ENCODE measurements at places on chromosomes 16 and 17.

GRCh38 chr17:20184977-20185619 is 175.9 kb downstream of the SPECC1 start:
- DNase-seq = no peak

DNA sequence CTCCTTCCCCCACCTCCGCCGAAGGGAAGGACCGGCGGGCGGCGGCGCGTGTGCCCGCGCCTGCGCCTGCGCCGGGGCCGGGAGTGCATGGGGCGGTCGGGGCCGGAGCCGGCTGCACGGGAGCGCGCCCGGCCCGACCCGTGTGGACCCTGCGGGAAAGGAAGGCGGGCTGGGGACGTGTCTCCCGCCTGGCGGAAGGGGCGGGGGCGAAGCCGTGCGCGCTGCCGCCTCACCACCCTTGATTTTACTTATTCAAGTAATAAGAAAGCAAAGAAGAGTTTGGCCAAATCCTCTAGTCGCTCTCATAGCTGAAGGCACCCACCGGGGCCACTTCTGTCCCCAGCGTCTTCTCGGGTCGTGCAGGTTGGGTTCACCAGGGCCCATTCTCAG is 596 bp upstream of the PFN1 start:
- DNase-seq = peak; percentile 89

GRCh38 chr17:27578718-27579085 is 52.3 kb upstream of the LGALS9 start:
- DNase-seq = no peak

GRCh38 chr17:7477392-7478275 is 1.8 kb downstream of the ZBTB4 start:
- DNase-seq = peak; percentile 96

DNA sequence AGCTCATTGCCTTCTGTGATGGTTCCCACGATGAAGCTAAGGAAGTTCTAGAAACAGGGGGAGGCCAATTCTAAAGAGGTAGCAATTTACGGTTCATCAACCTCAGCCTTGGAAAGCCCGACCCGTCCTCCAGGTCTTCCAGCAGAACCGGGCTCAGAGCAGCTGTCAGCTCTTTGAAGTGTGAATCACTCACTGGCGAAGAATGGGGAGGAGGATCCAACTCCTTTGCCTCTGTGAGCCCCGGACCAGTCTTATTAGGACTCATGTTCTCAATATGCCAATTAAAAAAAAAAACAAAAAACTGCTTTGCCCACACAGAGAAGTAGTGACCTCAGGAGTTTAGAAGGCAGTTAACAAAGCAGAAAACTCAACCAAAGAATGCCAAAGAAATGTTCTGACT is 31.4 kb downstream of the STX8 start:
- no peak for DNase-seq

DNA sequence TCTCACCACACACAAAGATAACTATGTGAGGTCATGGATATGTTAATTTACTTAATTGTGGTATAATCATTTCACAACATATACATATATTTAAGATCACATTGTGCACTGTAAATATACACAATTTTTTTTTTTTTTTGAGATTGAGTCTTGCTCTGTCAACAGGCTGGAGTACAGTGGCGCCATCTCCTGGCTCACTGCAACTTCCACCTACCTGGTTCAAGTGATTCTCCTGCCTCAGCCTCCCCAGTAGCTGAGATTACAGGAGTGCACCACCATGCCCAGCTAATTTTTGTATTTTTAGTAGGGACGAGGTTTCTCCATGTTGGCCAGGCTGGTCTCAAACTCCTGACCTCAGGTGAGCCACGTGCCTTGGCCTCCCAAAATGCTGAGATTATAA is 11.5 kb upstream of the PRSS54 start:
- peak; percentile 19 for DNase-seq

Data from AG10803 (cell line).